ENCODE measurements at places on chromosomes 7 and 10. TPM values are rescaled to one million over a fixed set of nuclear protein-coding genes. Genes with fewer than 3 reads are reported as not detected.
A peak's percentile ranks its signal among the peaks of the same experiment; 100 is the strongest.

DNA sequence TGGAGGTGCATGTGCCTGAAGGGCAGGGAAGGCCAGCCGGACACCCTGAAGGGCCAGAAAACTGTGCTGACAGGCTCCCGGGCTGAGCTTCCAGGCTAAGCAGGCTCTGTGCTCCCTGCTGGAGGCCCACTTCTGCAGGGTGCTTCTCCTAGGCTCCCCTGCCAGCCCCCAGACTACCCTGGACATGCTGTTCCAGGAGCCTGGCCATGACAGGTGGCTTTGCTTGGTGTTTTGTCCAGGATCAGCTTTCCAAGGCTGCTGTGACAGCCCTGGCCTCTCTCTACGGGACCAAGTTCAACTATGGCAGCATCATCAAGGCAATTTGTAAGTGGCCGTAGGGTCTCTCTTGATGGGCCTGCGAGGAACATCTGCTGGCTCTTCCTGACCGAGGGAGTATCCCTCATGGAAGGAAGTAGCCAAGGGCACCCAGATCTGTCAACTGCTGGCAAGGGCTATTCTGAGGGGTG, 5.3 kb downstream of the CPA1 start:
- DNase-seq = no peak

- no peak for DNase-seq
Measured at GRCh38 chr7:118111347-118111746, 72.6 kb upstream of the LSM8 start.

GIMAP5 gene
- 9.0 TPM for polyA plus RNA-seq

GRCh38 chr10:73857446-73857845, 16.9 kb downstream of the CAMK2G start:
- DNase-seq = no peak

- no peak for DNase-seq
Measured at GRCh38 chr10:76155961-76156360, 724.5 kb downstream of the LRMDA start.

DNA sequence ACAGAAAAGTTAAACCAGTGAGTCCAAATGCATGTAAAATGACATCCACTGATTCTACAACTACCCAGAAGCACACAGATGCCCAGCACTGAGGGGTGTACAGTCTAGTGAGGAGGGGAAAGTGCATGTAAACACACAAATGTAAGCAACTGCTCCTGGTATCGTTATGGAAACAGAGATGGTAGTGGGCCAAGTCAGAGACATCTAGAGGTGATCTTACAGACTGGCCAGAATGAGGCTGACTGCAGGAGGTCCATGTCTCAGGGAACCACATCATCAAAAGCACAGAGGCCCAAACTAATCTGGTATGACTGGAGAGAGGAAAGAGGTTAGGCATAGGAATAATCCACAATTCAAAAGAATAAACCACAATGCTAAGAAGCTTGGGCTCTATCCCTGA, 176.5 kb downstream of the SRPK2 start:
- no peak for DNase-seq

DNA sequence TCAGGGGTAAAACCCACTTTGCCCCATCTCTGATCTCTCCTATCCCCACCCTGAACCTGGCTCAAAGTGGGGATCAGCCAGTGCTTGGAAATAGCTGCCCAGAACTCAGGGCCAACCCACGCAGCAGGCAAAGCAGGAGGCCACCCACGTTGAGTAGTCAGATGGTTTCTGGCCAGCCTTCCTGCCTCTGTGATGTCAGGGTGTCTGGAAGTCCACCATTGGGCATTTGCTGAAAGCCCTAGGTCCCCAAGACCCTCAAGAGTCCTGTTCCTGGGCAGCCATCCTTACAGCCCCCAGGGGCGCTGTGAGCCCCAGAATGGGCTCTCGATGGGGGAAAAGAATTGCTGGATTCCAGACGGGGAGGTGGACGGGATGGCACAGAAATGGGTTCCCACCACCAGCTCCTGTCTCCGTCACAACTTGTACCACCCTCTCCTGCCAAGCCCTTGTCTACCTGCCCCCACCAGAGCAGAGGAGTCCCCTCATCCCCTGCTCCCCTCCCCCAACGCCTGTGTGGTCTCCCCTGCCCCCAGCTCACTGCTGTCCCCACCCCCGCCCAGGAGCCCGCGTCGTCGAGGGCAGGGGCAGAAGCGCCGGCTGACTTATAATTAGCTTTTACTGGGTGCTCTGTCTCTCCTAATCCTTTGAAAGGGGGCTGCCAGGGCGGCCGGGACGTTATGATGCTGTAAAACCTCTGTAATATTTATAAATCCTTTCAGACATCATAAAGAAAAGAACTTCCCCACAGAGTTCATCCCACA, 3.9 kb downstream of the MYL10 start:
- no peak for DNase-seq

DNA sequence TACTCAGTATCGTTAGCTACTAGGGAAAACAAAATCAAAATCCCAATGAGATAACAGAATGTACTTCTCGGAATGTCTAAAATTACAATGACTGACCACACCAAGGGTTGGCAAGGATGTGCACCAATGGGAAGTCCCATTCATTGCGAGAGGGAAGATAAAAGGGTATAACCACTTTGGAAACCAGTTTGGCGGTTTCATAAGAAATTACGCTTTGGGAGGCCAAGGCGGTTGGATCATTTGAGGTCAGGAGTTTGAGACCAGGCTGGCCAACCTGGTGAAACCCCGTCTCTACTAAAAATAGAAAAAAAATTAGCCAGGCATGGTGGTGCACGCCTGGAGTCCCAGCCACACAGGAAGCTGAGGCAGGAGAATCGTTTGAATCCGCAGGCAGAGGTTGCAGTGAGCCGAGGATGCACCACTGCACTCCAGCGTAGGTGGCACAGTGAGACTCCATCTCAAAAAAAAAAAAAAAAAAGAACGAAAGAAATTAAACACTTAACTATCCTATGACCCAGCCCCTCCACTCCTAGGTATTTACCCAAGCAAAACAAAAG, 7.6 kb downstream of the HACD1 start:
- no peak for DNase-seq

- DNase-seq = no peak
Measured at GRCh38 chr7:157016352-157017041, 6.0 kb upstream of the MNX1 start.

SUV39H2 gene
- polyA plus RNA-seq = 10.9 TPM

- no peak for DNase-seq
Measured at GRCh38 chr10:114932945-114933344, 5.0 kb upstream of the TRUB1 start.

DNA sequence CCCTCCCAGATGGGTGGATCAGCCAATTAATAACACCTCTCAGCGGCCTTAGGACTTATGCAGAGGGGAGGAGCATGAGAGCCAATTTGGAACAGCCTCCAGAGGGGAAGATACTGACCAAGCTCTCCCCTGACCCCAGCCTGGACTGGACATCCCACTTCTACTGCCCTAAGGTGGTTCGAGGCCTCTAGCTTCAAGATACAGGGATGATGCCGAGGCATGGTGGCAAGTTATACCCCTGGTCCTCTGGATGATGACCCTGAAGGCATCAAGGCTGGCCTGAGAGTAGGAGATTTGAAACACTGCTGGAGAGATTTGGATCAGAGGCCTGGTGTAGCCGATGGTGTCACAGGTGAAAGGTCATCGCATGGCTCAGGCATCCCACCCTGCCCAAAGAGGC, 3.2 kb downstream of the CDH23 start:
- DNase-seq = no peak

GRCh38 chr7:43199371-43200160, 87.1 kb downstream of the HECW1 start:
- DNase-seq = no peak

DNA sequence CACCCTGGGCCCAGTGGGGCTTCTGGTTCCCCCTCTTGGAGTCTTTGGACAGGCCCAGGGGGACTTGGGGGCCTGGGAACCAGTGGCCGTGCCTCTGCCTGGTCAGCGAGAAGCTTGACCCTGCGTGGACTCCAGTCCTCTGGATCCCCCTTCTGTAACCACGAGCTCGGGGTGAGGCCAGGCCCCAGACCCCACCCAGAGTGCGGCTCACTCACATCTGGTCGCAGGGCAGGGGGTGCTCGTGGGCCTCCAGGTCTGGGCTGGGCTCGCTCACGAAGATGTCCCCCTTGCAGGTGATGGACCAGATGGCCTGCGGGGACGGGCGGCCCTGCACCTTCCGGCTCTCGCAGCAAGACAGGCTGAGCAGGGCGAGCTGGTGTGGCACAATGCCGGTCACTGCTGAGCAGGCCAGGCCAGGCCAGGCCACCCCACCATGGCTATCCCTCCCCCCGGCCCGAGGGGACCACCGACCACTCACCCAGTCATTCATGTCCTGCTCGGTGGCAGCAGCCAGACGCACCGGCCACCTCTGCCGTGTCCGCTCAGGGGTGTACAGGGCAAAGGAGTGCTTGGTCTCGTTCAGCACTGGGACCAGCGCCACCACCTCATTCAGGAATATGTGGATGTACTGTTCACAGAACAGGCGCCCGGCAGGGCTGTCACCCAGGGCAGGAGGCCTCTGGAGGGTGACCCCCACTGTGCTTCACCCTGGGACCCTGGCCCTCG, 19.7 kb downstream of the BHLHA15 start:
- DNase-seq = no peak

SLC26A5 gene
- 0.09 TPM for polyA plus RNA-seq

DNA sequence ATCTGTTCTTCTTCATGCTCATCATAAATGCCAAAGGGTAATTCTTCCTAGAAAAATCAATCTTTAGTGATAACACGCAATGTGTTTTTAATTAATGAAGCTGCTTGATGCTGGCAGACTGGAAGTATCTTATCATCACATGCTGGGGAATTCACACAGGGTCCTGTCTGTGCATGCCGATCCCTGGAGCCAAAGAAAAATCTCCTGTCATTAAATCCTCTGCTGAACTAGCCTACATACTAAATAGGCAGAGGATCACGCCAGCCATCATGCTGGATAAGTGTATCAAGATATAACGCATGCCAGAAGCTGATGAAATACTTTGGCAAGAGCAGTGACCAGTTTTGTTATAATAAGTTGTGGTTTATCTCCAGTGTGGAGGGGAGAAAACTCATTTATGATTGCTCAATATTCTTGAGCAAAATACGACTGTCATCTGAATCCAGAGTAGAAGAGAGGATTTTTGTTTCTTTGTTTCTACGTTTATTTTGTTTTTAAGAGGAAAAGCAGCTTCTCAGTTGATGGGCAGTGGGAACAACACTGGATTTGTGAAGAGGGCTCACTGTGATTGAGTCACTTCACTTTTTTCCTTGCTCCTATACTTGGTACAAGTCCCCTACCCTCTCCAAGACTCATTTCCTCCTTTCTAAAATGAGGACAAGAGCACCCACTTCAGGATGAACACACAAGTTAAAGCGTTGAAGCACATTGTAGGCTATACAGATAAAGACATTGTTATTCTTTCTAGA, 649.1 kb downstream of the TNS3 start:
- DNase-seq = peak; percentile 24

DNA sequence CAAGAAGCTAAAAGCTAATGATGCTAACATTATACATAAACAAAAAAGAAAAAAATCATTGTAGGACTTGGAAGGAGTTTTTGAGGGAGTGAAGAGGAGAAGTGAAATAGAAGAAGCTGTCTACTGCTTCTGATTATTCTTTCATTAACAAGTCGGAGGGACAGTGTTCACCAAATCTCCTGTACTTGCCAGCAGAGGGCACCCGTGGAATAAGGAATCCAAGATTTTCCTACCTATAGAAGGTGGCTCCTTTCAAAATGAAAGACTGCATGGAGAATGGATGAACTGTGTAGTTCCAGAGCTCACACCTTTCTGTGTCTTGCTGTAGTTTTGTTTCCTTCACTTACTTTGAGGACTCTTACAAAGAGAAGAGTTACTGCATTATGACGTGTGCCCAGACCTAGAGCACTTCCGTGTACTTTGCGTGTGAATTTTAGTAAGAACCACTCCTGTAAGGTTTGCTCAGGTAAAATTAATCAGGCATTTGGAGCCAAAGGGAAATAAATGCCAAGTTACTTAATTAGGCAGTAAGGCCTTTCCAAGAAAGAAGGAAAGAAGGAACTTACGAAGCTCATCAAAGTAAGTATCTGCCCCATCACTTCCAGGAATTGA, 145.1 kb downstream of the SEMA3D start:
- DNase-seq = peak; percentile 56

GRCh38 chr10:71228875-71229675, 16.7 kb downstream of the UNC5B start:
- DNase-seq = peak; percentile 9

DNA sequence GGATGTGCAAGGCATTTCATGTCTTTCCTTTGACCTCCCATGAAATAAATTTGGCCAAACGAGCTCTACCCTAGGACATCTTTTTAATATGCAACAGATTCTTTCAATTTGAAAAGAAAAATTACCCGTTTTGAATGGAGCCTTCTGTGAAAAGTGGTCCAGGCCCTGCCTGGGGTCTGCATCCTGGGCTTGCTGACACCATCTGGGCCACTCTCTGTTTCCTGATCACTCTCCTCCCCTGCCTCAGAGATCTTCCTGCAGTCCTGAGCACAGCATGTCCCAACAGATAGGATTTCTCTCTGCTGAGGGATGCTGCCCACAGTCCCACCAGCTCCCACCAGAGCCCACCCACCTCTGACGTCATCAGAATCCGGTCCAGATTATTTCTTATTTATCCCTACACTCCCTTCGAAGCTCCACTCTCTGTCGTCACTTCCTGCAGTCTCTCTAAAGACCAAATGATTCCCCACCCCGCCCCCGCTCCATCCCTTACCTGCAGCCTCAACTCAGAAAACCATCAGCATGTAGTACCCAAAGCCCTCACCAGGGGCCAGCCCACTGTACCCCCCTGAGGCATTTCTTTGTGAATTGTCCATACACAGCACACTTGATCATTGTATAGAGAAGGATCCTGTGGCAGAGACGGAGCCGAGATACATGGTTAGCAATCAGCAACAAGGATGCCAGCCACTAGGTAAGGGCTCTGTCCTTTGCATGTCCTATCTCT, 192.1 kb upstream of the MGMT start:
- DNase-seq = no peak

ITIH5 gene
- 6.8 TPM for polyA plus RNA-seq

LEP gene
- 0.01 TPM for polyA plus RNA-seq

DNA sequence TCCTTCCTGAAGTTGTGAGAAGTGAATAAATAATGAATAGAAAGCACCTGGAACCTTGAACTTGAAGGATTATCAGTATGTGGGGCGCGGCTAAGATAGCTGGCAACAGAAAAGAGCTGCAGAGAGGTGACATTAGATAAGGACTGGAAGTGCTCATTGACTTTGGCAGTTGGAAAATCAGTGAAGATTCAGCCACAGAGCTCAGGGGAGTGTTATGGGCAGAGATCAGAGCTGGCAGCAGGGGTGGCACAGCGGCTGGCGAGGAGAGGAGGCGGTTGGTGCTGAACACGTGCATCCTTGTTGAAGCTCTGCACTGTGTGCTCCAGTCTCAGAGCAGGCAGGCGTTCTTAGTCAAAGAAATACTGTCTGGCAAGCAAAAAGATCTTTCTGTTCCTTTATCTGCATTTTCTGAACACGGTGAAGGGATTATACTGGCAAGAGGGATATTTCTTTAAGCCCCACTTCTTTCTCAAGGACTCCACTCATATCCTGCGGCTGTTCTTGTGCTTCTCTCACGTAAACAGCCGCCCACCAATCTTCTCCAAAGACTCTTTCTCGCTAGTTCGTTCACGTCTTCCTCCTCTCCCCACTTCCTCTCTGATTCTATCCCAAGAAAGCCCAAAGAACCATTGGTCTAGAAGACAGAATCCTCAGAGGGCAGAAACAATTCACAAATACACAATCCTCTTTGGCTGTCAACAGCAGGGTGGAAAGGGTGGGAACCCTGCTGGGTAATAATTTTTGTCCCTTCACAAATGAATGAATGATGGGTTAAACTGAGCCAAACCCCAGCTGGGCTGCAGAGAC, 38.6 kb upstream of the ADD3 start:
- DNase-seq = peak; percentile 92

DRGX gene
- polyA plus RNA-seq = 0.78 TPM

GRCh38 chr7:47622586-47622945, 40.7 kb upstream of the TNS3 start:
- DNase-seq = no peak
